ENCODE measurements at places on chromosomes 11 and 22.

DNA sequence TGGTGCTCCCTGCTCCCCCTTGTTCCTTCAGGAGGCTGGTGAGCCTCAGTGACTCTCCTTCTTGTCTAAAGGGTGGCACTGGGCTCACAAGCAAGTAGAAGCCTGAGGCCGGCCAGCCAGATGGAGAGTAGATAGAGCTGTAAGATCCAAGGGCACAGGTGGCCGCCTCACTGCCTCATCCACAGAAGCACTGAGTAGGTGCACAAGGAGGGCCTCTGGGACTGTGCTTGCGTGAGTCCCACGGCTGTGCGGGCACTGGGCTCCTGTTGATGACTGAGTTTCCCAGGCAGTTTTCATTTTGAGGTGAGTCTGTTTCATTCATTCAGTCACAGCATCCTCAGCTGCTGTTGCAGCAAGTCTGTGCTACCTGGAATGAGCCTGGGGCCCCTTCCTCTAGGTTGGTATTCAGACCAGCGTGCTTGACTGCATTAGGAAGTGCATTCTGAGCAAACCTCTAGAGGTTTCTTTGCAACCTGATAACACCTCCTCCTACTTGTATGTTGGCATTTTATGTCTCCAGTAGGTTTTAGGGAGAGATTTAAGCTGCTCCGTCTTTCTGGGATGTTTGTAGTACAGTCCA lies 184.0 kb downstream of the TBC1D22A start:
- DNase-seq, result no peak

- no peak for DNase-seq
Observed at GRCh38 chr11:85732965-85733364, 47.0 kb upstream of the CCDC89 start.

DNA sequence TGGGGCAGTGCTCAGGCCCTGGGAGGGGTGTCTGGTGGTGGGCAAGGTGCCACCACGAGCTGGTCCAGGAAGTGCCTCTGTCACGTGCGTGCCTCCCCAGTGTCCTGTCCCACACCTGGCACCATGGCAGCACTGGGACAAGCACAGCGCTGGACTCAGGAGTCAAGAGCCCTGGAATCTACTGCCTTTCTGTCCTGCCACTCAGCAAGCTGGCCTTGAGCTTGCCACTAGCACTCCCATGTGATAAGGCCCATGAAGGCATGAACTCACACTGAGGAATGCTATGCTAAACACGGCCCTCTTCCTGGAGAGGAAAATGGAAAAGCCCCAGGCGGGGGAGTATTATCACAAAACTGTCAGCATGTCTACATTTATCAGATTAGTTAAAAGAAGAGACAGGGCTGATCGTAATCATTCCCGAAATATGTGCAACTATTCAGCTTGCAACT lies 50.7 kb upstream of the SLC35C1 start:
- DNase-seq, result no peak

DNA sequence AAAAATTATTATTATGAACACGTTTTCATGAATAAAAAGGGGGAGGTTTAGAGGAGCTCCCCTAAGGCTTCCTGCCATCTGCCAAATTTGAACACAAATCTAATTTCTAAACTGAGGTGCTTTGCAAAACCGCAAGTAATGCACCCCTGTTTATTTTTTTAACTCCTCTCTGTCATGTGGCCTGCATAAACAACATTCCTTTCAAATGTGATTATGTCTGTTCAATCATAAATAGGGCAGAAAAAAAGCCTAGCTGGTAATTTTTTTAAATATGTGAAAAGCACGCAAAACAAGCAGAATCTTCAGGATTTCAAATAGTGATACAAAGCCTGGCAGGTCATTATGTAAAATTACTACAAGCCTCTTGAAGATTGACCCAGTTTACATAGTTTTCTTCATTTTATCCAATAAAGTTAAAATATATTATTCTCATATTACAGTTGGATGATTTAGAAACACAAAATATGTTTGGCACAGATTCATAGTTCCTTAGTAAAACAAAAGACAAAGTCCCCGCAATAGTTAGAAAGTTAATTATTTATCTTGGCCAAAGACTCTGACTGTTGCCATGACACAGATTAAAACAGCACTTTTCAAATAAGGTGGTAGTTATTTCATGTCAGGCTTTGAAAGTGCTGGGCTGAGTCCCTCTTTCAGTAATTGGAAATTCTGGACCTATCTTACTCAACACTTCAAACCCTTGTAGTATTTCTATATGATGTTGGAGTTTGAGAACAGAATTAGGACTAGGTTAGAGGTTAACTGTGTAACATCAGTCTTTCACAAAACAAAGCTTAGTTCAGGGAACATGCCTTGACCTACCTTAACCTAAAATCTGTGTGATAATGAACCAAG lies 200.3 kb upstream of the MPPED2 start:
- DNase-seq, result no peak

DNA sequence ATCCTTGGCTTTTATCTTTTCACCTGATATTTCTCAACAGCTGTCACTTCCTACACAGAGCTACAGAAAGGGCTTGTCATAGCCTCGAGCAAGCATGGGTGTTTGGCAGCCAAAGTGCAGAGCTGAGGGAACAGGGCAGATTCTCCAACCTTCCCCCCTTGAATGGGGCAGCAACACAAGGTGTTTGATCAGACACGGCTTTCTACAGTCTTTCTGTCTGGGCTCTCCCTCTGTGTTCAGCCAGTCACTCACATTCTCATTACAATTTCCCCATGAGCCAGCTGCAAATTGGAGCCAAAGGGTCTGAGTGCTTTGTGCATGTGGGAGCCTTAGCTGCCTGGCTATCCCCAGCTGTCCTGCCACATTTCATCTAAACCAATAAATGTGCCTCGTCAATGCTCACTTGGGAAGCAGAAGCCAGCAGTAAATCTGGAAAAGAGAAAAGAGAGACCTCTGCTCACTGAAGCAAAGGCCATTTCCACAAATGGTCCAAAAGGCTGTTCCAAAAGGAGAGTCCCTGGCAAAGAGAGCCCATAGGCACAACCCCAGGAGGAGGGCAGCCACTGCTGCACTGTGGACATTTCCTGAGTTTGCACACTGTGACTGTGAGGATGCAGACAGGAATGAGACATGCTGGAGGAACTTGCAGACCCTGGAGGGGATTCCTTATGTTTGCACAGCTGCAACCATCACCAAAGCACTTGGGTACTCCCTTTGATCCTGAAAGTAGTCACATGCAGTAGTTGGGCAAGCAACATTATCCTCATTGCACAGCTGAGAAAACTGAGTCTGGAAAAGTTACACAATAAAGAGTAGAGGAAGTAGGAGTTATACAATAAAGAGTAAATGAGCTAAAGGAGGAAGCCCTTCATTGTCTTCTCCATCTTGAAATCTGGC lies 186.8 kb downstream of the FAM181B start:
- no peak for DNase-seq

DNA sequence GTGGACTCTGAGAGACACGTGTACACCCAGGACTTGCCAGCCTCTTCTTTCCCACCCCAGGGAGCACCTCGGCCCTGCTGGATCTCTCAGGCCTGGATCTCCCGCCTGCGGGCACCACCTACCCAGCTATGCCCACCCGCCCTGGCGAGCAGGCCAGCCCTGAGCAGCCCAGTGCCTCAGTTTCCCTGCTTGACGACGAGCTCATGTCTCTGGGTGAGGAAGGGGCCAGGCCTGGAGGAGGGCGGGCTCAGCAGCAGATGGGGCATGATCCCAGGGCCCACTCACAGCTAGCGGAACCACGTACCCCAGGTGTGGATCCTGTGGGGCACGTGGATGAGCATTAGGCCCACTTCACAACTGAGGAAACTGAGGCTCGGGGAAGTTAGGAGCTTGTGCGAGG lies 13.7 kb upstream of the SH3BP1 start:
- no peak for DNase-seq

GRCh38 chr22:27538666-27539065 lies 262.9 kb downstream of the MN1 start:
- DNase-seq, result no peak

DNA sequence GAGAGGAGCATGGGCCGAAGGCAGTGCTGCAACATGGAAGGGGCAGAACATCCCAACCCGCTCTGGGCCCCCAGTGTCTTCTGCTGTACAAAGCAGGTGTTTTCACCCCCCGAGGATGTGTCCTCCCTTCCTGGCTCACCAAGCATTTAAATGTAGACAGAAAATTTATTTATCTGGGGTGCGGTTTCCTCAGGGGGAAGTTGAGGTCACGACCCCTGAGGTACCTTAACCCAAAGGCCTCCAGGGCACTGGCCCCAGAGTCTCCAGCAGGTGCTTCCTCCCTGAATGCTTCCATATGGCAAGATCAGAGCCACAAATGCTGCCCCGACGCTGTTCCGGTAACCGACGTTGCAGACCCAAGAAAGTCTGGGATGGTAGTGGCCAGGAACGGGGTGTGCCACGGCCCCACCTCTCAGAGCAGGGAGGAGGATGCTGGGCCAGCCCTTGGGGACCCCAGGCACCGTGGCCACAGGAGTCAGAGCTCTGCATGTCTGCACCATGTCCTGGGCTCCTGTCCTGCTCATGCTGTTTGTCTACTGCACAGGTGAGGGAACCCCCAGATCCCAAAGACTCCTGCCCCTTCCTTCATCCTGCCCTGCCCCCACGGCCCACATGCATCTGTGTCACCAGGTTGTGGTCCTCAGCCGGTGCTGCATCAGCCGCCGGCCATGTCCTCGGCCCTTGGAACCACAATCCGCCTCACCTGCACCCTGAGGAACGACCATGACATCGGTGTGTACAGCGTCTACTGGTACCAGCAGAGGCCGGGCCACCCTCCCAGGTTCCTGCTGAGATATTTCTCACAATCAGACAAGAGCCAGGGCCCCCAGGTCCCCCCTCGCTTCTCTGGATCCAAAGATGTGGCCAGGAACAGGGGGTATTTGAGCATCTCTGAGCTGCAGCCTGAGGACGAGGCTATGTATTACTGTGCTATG lies at the start of gene VPREB1:
VPREB1 (plus strand) TSS at position 471 of the 935 bp plus-strand sequence; CDS start at position 499, 28 bp downstream.
- DNase-seq, result no peak

GRCh38 chr11:111406589-111406988 lies 27.5 kb upstream of the POU2AF1 start:
- DNase-seq, result no peak

DNA sequence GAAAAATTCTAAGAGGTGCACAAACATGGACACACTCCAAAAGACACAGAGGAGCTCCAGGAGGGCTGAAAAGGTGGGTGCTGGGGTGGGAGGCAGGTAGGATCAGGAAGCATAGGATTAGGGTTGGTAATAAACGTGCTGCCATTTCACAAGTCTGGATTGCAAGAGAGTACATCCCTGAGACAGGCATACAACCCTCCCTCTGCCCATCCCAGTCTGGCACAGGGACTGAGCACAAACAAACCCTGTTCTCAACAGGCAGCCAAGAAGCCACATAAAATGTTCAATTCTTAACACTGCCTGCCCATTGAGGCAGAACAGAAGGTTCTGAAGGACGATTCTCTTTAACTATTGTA lies 18.5 kb downstream of the SLC35F2 start:
- DNase-seq, result no peak

- no peak for DNase-seq
Observed at GRCh38 chr22:49040754-49041467, 786.8 kb downstream of the BRD1 start.

DNA sequence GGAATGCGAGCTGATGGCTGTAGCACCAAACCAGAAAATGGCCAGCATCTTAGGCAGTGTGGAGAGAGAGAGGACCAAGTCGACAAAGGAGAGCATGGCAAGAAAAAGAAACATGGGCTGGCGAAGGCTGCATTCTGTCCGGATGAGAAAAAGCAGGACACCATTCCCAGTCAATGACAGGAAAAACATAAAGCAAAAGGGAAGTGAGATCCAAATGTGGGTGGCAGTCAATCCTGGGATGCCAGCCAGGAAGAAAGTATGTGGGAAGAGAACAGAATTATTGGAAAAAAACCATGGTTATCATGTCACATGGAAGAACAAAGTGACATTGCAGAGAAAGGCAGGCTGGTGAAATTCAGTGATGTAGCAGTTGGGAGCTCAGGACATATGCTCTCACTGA lies 36.9 kb upstream of the OR56A1 start:
- DNase-seq, result no peak

GRCh38 chr11:21769188-21769587 lies 423.7 kb upstream of the ANO5 start:
- no peak for DNase-seq

DNA sequence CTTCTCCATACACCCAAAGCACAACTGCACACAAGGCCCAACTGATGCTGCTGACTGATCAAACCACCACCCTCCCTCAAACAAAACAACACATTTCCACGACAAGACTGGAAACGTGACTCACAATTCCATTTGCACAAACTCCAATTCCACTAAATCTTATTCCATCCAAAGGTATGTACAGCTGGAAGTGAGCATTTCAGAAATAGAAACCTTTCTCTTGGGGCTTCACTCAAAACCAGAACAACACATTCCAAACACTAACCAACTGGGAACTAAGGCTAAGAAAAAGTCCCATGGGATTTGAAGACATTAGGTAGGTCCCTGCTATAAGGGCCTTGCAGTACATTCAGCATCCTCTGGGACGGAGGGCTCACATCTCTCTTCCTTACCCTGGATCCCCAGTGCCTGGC lies 19.6 kb downstream of the MORC2 start:
- DNase-seq, result no peak

DNA sequence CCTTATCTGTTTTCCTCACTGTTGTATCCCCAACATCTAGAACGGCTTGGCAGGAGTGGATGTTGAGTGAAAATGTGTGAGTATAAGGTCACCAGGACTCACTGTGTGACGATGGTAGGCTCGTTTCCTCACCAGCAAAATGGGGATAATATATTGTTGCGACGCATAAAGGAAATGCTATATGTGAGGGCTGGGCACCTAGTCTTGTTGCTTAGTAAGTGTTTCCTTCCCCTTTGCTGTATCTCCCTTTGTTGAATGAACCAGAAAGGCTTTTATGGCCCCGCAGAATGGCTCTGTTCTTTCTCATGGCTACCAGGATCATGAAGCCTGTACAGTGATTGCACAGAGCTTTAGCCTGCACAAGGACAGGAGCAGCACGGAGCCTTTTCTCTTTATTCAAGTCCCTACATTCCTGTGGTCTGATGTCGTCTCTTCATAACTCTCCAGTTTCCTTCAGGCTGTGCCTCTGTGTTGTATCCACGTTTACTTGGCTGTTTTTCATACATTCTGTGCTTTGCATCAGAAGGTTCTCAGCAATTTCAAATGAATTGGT lies 5.4 kb downstream of the TNRC6B start:
- peak; percentile 6 for DNase-seq

DNA sequence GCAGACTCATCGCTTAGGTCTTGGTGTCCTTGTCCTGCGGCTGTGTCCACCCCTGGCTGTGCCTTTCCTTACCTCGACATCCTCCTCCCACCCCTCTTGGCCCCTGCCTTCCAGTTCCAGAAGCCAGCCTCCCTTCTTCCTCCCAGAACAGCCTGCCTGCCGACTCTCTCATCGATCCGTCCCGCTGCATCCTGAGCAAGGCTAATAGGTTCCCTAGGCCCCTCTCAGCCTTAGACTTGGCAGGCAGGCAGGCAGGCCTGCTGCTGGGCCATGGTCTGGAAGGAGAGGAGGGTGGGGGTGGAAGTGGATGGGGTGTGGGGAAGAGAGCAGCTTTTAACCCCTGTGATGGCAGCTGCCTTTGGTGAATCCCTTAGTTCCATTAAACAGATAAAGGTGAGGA lies 196.7 kb upstream of the TBCEL start:
- no peak for DNase-seq

GRCh38 chr11:126115816-126116331 lies 53.2 kb upstream of the CDON start:
- DNase-seq, result no peak
